SJSA1 (cell line): ENCODE measurements at places on chromosomes 7 and 10.
A peak's percentile ranks its signal among the peaks of the same experiment; 100 is the strongest.

- no peak for DNase-seq
These were observed 47.6 kb downstream of the ZRANB1 start for GRCh38 chr10:124989526-124989925.

DNA sequence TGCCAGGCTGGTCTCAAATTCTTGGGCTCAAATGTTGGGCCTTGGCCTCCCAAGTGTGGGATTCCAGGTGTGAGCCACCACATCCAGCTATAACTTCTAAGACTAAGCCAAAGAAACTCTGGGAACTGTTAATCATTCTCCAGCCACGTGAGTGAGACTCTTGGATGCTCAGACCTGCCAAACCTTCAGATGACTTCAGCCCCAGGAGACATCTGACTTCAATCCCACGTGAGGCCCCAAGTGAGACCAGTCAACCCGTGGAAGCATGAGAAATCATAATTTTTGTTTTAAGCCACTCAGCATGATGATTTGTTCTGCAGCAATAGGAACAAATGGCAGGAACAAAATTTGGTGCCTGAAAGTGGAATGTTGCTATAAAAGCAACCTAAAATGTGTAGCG is 4.3 kb upstream of the PCBD1 start:
- DNase-seq: no peak

DNA sequence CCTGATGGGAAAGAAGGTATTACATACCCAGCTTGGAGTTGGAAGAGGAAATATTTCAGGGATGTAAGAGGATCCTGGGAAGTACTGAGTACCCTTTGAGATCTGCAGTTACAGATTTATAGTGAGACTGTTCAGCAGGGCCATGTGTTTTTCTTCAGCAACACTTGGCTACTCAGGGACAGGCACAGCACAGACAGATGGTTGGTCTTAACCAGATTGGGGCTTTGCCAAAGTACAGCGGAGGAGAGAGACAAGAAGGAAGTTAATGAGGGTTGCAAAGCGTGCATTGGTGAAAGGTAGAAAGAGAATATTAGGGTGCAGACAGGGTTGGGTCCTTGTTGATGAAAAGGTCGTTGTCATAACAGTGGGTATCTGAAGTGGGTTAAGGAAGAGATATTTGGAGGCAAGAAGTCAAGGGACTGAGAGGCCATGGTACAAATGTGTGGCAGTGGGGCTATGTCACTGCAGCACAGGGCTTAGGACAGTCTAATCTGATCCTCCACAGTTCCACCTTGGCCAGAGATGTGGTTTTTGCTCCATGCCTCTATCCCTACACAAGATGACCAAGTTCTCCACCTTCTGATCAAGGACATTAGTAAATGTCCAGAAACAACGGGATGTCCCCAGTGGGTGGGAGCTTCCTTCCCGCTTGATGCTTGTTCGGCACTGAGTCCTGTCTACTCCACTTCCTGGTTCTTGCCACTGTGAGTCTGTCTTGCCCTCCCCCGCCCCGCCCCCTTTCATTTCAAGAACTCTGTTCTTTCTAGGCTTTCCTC is 18.9 kb upstream of the DNAJC1 start:
- no peak for DNase-seq

DNA sequence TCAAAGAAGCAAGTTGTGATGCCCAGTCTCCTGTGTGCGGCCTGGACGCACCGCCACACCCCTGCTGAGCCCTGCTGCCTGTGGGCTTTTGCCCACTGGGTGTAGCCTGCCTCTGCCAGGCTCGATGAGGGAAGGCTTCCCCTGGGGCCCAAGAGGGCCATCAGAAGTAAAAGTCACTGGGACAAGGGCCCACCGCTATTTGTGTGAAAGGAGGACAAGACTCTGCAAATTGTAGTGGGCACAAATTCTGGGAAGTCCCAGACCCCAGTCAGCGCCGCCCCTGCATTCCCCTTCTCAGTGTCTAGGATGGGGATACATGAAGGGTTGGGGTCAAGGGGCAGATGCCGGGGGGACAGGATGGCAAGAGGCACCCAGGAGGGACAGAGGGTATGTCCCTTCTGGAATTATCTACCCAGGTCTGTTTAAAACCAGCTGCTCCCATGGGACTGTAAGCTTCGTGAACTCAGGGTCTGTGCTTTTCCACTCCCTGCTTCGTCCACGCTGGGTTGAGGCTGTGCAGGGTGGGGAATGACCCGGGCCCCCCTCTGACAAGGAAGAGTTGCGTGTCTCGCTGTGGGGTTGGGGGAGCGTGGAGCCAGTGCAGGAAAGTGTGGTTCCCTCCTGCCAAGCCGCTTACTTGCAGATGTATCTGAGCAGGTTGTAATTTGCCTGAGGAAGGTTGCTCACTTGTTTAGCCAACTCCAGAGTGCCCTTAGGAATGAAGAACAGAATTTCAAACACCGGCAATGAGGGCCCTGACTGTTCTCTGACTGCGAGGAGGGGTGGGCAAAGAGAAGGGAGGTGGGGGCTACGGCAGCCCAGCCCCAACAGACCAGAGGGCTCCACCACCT is 147.2 kb downstream of the MAPK8 start:
- DNase-seq: no peak

DNA sequence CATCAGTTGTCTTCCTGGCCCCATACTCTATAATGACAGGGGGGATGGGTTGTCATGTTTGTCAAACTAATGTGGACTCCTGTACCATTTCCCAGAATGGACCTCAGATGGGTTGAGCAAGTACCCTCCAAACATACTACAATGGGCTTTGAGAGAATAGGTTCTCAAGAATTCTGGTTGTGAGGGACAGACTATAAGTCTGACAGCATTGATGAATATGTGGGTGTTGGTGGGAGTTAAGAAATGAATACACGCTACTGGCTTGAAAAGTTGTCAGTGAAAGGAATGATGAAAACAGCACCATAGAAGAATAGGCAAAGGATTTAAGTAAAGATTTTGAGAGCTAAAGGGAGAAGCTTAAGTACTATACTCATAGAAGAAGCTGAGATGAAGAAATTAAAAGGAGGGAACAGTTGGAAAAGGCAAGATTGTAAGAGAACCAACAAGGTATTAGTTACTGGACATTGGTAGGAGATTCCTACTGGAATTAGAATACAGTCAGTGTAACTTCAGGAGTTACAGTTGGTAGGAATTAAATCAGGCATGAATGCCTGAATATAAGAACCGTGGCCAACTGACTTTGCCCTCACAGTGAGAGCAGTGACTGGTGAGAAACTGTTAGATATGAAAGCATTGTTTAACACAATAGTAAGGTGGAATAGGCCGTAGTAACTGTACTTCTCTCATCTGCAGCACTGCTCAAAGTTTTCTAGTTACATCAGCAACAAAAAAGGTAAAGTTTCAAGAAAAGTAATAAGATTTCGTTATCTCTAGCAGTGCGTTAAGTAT is 86.3 kb downstream of the LCOR start:
- DNase-seq: no peak

- no peak for DNase-seq
These were observed 5.2 kb upstream of the GATA3 start for GRCh38 chr10:8049045-8049864.

- no peak for DNase-seq
These were observed 75.7 kb upstream of the ASAH2 start for GRCh38 chr10:50326757-50327701.

GRCh38 chr7:137342265-137342664 is 1.3 kb downstream of the PTN start:
- DNase-seq: peak; percentile 19

DNA sequence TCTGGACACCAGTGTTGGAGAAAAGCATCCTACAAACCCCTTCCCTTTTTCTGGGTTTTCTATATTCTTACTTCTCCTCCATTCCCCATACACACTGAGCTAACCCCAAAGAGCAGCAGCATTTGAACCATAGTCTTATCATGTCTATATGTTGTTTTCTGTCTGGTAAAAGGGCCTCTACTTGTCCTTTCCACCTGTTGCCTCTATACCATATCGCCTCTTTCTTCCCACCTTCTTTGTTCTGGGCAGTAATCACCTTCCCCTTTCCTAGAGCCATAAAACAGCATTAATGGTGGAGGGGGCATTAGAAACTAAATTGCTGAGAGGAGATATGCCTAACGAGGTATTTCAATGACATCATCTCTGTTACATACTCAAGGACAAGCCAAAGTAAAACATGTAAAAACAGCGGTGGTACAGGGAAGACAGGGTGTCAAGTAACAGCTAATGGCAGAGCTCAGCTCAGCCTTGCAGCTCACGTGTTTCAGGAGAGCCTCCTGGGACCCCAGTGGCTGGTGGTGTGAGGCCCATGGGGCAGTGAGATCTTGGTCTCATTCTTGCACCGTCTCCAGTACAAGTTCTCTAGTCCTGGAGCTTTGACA is 20.6 kb downstream of the NPY start:
- DNase-seq: no peak
